Stimulated activated CD8-positive, alpha-beta memory T cell treated with anti-CD3 and anti-CD28 coated beads, Interleukin-7, amount 100 ng/mL, for 24 hours (primary cell): ENCODE measurements at places on chromosomes 16 and 17.

GRCh38 chr16:85056211-85056748 lies 28.7 kb downstream of the KIAA0513 start:
- DNase-seq = no peak

DNA sequence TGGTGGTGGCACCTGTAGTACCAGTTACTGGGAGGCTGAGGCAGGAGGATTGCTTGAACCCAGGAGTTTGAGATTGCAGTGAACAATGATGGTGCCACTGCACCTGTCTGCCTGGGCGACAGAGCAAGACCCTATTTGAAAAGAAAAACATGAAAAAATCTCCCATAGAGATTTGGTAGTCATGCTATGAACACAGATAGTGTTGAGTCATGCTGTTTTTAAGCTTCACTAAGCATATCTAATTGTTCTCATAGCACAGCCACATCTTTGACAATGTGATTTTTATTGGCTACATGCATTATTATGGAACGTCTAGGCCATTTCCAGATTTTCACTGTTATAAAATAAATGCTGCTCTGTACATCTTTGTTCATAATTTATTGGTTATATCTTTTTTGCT lies 6.0 kb downstream of the IL34 start:
- no peak for DNase-seq

DNA sequence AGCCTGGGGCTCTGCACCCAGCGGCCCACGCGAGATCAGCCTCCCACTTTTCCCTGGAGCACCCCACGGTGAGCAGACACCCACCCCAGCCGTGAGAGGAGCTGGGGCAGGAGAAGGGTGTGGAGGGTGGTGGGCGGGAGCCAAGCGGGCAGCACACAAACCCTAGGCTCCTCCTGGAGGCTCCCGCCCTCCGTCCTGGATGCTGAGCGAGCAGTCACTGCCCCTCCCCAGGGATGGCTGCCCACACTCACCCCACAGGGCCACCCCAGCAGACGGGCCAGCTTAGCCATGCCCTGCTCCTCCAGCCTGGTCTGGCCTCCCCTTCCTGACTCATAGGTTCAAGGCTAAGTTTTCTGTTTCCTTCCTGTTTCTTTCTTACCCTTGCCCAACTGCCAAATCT lies 15.7 kb upstream of the ABCC3 start:
- no peak for DNase-seq

DNA sequence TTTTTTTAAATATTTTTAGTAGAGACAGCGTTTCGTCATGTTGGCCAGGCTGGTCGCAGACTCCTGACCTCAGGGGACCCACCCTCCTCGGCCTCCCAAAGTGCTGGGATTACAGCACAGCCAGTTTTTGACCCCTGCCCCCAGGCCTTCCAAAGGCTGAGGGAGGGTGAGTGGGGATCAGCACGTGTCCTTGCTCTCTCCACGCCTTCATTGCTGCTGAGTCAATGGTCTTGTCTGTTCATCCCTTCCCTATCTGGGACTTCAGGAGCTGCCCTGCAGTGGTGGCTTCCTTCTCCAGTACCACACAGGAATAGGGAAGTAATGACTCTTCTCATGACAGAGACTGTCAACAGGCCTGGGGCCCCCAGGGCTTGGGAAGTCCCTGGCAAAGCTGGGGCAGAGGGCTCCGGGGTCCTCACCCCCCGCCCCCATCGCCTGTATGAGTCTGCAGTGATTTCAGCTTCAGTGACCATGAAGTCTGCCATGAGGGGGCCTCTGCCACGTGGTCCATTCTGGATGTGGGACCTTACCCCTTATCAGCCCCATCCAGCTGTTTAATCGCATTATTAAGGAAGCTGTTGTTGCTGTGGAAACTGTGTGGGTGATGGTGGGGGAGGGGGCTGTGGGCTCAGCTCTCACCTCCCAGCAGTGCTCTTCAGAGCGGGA lies 6.1 kb downstream of the ABCC3 start:
- DNase-seq = no peak

DNA sequence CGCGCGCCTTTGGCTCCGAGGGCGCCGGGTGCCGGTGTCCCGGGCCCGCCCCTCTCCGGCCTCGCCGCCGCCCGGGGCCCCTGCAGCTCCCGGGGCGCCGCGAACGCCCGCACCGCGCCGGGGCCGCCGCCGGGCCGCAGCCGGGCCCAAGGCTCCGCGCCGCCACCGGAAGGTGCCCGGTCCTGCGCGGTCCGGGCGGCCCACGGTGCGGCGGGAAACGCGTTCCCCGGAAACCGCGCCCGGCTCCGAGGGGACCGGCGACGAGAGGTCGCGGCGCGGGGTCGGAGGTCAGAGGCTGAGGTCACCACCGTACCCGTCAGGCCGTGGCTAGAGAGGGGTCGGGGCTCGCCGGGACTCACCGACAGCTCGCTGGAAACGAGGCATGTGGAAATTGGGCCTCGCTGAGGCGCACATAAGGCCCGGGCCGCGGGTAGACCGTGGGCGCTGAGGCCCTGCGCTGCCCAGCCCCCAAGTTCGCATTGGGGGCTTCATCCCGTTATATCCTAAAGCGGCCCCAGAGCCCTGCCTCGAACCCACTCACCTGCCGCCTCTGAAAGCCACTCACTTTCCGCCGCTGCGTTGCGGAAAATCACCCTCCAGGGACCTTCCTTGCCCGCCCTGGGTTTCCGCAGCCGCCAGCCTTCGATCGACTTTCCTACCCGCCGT lies at the start of gene DUS1L:
Gene DUS1L, minus strand, starts transcription at position 167 of the 666 bp plus-strand sequence. CDS start 745 bp downstream, outside the sequence.
- peak; percentile 30 for DNase-seq

DNA sequence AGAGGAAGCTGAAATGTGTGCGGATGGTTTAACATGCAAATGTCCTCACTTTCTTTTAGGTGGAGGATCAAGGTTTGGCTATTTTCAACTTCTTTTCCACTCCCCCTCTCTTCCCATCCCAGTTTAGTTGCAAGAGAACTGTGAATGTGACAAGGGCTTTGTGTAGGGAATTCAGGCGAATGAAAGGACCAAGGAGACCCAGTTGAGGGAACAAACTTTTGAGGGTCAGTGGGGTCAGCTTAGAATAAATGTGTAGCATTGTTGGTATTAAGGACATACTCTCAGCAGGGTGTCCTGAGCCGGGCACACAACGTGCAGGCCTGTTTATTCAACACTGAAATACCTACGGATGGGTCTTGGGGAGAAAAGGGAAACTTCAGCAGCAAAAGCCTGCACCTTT lies 346.0 kb downstream of the PMP22 start:
- no peak for DNase-seq

DNA sequence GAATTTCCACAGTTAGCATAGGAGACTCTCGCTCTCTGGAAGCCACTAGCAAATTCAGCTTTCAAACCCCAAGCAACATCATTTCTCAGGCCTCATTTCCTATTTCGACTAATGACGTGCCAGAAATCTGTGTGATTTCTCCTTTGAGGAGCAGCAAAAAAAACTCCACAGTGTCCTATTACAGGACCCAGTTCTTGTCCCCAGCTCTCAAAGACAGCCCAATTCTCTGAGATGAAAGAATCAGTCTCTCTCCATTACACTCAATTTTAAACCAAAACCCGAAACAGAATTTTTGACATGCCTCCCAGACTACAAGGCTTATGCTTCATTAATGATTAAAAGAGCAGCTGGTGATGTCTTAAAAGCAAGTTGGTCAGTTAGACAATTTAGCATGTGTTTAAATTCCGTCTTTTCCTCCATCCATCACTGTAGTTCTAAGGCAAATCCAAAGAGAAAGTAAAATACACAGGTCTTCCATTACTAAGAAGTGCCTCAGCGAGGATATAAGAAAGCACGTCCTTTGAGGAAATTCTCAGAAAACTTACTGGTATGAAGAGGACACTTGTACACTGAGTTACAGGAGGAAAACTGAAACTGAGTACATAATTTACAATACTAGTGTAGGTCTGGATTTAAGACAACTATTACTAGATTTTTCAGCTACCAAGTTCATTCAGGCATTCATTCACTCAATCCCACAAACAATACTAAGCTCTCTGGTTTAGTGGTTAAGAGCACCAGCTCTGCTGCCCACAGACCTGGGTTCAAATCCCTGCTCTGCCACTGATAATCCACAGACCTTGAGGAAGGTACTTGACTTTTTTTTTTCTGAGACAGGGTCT lies 12.5 kb downstream of the TOM1L2 start:
- DNase-seq = no peak

DNA sequence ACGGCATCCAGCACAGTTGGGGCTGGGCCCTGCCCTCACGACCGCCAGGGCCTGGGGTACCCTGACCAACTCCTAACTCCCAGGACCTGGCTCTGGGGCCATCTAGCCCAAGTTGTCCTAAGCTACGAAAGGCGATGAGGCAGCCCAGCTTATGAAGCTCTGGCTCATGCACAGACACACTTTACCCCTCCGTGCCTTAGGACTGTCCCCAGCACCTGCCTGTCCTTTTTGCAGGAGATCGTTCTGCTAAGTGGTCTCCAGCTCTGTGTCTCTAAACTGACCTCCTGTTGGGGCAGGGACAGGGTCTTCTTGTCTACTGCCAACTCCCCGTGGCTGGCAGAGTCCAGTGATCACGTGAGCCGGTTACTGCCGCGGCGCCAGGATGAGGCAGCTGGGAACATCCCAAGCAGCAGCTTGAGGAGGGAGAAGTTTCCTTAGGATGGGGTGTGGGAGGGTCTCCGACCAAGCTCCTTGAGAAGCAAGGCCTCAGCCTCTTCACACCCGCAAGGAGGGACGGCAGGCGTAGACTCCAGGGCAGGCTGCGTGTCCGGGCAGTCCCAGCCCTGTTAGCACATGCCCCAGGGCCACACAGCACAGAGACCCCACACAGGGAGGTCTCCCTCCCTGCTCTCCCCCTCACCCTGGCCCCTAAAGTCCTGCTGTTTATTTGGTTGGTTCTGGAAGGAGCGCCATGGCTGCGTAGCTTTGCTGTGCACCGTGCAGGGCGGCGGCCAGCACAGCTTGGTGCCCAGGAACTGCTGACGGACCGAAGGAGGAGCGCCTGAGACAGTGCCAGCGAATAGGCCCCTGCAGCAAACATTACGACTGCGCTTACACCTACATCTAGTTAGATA lies 16.4 kb upstream of the METRNL start:
- DNase-seq = no peak

- no peak for DNase-seq
Measured at GRCh38 chr17:67469208-67469980, 92.3 kb downstream of the PITPNC1 start.

DNA sequence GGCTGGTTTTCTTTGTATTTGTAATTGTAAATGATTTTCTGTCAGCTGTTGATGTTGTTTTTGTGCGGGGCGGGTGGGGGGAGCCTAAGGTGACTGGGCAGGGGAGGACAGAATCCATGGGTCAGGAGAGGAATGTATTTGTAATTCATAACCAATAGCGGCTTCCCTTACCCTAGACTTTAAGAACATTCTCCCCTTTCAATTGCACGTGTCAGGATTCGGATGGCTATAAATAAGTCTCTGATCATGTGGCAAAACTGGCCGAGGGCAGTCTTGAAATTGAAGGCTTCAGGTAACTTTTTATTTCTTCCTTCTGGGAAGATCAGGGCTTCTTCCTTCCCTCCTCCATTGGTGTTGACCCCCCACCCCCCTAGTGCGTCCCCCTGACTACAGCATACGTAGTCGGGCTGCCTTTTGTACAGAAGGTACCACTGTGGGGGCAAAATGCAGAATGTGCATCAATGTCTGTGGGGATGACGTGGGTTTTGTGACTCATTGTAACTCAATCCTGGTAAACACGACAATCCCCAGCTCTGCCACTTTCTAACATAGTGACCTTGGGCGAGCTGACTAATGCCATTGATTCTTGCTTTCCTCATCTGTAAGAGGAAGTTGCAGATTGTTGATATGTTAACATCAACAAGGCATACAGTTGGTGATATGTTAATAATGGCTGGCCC lies 16.2 kb downstream of the MARCHF10 start:
- no peak for DNase-seq

DNA sequence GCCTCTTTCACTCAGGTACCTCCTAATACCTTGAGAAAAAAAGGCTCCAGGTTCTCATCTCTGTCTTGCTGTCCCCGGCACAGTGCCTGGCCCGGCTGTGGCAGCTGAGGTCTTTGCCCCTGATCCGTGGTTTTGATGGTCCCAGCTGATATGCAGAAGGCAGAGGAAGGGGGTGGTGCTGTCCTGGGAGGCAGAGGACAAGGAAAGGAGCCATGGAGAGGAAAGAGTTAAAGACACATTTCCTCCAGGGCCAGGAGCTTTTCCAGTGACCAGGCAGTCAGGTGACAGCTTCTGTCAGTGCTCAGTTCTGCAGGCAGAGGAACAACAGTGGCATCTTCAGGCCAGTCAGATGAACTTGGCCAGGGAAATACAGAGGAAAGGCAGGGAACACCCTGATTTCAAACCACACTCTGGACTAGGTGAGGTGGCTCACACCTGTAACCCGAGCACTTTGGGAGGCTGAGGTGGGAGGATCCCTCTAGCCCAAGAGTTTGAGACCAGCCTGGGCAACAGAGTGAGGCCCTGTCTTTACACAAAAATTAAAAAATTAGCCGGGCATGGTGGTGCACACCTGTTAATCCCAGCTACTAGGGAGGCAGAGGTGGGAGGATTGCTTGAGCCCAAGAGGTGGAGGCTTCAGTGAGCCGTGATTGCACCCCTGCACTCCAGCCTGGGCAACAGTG lies 3.3 kb upstream of the COG1 start:
- no peak for DNase-seq

DNA sequence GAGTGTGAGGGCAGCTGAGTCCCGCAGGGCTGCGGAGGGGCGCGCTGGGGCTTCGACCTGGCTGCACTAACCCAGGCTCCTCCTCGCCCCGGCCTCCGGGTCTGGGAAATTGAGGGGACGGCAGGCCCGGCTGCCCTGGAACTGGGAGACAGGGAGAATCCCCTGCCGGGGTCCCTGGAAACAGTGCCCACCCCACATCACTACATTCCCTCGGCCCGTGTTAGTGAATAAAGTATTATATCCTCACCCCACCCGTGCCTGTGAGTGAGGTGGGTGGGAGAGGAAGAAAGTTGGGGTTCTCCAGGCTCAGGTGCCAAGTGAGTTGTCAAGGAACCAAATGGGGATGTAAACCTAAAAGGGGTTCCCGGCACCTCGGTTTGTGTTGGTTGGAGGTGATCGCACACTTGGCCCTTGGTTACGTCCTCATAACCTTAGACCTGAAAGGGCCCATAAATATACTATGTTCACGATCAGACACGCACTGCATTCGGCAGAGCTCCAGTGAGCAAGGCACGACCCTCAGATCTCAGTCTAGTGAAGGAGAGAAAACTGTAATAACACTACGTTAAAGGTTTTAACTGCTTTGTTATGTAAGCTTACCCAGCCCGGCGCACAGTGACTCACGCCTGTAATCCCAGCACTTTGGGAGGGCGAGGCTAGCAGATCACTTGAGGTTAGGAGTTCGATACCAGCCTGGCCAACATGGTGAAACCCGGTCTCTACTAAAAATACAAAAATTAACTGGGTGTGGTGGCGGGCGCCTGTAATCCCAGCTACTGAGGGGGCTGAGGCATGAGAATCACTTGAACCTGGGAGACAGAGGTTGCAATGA lies 11.2 kb downstream of the ZNF771 start:
- DNase-seq = no peak

- peak; percentile 25 for DNase-seq
Measured at GRCh38 chr17:82126556-82127314, 28.7 kb upstream of the FASN start.

GRCh38 chr16:30108059-30108850 lies 5.1 kb downstream of the GDPD3 start:
- no peak for DNase-seq
